ENCODE measurements at places on chromosomes 12 and 14.

DNA sequence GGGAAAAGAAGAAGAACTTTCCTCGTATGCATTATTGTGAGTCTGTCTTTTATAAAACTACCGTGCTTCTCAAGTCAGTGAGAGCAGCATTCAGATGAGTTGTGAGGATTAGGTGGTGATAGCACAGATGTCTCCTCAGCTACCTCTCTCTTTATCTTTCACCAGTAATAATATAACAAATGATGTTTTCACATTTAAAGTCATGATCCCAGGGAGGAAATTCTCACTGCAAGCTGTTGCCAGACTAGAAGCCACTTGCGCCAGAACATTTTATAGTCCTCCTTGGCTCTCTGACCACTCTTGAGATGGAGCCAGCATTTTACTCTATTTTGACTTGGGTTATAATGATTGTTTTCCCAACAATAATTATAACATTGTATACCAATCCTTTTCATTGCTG is 443.1 kb downstream of the AEBP2 start:
- no peak for DNase-seq

GRCh38 chr14:96830946-96831345 is 33.8 kb downstream of the VRK1 start:
- no peak for DNase-seq

GRCh38 chr14:94395282-94395887 is 7.0 kb upstream of the SERPINA1 start:
- peak; percentile 95 for DNase-seq

DNA sequence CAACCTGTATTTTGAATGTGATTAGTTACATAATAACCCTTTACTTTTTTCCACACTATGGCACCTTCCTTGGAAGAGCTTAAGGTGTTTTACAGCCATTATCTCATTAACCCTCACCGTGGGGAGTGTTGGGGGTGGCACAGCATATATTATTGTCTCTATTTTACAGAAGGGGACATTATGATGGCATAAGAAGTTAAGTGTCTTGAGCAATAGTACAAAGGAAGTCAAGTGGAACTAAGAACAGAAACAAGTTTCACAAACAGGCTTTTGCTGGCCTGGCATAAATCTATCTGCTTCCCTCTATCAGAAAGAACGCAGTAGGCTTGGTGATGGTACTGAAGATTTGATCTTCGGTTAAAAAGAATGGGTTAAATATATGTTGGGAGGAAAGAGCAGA is 169.7 kb upstream of the OTX2 start:
- no peak for DNase-seq

DNA sequence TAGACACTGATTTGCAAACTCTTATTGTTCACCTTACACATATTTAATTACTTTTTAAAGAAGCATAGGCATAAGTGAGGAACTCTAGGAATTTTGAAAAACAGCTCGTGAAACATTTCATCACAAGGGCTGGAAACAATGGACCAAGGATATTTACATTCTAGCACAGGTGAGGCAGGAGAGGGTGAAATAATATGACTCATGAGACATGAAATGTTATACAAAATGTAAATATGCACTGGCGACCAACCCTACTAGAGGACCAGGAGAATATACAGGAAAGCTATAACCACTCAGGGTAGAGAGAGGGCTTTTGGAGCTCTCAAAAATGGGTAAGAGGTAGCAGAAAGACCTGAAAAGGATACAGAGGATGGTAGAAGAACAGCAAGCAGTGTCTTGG is 115.3 kb downstream of the PTGER2 start:
- no peak for DNase-seq

- DNase-seq, result peak; percentile 83
Measured at GRCh38 chr12:71870416-71870815, 30.9 kb downstream of the TBC1D15 start.

- no peak for DNase-seq
Measured at GRCh38 chr12:5969974-5970690, 25.1 kb upstream of the ANO2 start.

- DNase-seq, result no peak
Measured at GRCh38 chr14:101315802-101316296, 245.4 kb upstream of the DIO3 start.

- DNase-seq, result peak; percentile 83
Measured at GRCh38 chr14:65208548-65208947, 106.2 kb upstream of the MAX start.

- peak; percentile 88 for DNase-seq
Measured at GRCh38 chr12:68326716-68327115, 5.4 kb downstream of the MDM1 start.

DNA sequence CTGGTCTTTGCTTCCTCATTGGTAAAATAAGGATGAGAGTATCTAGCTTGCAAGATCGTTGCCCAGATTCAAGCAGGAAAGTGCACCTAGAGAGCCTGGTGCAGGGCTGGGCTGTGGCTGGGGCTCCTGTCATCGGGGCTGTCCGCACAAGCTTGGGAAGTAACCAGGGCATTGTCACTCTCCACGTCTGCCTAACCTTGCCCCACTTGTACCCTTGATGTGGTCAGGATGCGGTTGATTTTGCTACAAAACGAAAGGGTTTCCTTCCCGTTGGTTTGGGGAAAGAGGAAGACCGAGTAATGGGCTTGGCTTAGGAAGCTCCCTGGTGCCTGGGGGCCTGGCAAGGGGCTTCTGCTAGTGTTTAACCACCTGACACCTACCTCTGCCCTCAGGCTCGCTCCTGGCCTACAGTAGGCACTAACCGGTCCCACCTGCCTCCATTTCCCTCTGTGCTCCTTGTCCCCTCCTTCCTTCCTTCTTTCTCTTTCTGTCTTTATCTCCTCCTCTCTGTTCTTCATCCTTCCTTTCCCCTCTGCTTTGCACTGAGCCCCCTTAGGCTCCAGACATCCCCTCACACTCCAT is 21.8 kb downstream of the MVK start:
- peak; percentile 25 for DNase-seq

DNA sequence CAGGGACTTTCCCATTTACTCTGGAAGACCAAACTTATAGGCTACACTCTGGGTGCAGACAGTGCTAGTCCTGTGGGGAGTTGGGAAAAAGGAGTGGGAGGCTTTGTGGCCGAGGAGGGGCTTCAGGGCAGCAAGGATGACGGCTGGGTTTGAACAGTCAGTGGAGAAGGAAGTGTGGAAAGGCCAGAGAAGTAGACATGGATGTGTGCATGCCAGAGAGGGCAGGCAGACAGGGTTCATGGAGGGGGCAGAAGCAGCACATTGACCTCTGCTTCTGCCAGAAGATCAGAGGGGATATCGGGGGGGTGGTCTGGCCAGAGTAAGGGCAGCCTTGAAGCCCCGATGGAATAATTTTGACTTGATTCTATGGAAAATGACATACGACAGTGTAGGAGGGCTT is 27.2 kb upstream of the KCNA5 start:
- no peak for DNase-seq

DNA sequence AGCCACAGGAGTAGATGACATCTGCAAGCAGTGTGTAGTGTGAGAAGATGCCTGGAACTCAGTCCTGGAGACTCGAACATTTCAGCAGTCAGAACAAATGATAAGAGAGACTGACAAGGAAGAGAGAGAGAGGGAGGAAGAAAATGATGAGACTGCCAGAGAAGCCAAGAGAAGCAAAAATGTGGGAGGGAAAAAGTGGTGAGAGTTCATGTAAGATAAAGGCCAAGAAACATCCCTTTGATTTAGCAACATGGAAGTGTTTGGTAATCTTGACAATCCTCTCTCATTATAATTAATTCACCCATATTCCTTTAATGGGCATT is 42.6 kb downstream of the LIMA1 start:
- no peak for DNase-seq

GRCh38 chr14:90342327-90342726 is 10.6 kb upstream of the NRDE2 start:
- DNase-seq, result no peak

- no peak for DNase-seq
Measured at GRCh38 chr14:54567224-54567638, 303 bp downstream of the SAMD4A start.

DNA sequence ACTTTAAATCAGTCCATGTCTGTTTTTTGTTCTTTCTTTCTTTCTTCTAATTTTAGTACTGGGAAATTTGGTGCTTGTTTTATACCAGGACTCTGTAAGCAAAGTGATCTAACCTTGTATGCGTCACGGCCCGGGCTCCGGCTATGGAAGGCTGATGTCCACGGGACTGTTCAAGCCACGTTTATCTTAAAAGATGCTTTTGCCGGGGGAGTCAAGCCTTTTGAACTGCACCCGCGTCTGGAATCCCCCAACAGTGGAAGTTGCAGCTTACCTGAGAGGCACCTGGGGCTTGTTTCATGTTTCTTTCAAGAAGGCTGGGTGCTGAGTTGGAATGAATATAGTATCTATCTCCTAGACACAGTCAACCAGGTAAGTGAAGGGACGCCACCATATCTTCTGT is 62.2 kb downstream of the TECPR2 start:
- no peak for DNase-seq

DNA sequence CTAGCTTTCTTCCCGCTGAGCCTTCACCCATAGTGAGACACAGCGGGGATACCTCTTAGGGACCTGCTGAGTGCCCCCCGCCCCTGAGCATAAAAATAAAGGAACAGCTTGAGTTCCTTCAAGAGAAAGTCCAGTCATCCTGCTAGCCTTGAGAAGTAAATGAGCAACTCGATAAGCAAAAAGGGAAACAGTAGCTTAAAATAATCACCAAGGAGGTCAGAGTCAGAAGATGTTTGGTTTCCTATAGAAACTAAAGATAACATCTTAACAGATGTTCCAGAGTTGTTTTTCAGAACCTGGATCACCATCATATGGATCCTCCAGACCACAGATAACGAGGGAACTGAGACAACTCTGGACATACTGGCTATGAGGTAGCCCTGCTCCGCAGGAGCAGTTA is 94.0 kb downstream of the BCAT1 start:
- DNase-seq, result peak; percentile 45

DNA sequence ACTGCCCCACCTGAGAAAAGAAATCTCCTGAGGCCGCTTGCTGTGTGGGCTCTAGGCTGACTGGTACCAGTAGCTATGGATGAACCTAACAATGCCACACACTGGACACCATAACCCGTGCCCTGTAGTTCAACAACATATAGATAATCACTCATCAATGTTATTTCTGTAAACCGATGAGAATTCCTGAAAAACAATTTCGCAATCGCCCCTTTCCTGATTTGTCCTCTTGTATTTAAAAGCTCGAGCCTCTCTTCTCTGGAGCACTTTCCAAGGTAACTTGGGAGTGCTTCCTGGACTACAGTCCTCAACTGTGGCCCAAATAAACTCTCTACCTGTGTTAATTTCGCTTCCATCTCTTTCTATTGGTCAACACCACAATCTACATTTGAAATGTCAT is 26.1 kb upstream of the PPP2R5C start:
- no peak for DNase-seq

DNA sequence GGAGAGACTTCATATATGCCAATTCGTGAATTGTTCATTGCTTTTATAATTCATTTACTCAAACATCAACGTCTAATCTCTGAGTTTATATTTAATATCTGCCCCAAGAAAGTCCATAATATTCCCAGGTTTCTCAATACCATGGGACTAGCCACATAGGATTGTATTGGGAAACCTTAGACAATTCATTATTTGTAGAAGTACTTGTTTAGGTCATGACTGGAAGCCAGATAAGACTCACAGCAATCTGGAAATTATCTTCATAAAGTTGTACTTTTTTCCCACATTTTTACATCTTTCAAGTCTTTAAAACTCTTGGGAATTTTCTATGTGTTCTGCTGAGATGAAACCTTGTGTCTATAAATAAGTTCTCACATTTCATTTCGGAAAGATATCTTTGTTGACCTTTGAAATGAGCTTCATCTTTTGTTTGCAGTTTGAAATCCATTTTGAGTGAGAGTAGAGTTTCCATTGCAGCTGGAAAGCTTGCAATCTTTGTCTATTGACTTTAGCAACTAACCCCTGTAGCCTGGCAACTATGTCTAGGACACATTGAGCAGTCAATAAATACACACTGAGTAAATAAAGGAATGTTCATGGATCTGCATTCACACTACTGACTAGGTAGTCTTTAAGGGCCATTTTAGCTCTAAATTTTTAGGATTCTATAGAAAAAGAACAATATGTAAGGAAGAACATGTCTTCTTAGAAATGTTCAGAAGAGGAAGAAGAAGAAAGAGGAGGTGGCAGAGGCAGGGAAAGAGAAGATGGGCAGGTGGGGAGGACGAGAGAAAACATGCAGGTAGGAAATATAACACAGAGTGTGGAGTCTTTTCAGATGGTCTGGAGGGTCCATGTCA is 154.4 kb downstream of the LRIG3 start:
- no peak for DNase-seq

DNA sequence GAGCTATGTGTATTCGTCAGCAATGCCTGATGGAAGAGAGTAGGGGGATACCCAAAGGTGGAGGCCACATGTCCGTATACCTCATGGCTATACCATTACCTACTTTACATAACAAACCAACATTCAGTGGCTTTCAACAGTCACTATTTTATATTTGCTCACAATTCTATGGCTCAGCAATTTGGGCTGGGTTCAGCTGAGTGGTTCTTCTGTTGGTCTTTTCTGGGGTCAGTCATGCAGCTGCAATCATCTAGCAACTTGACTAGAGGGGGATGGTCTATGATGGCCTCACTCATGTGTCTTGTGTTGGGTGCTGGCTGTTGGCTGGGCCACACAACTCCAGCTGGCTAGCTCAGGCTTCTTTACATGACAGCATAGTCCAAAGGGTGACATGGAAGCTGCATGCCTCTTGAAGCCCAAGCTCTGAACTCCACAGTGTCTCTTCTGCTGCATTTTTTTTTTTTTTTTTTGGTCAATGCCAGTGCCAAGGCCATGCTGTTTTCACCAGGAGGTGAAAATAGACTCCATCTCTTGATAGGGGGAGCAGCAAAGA is 53.7 kb downstream of the RIN3 start:
- DNase-seq, result no peak

DNA sequence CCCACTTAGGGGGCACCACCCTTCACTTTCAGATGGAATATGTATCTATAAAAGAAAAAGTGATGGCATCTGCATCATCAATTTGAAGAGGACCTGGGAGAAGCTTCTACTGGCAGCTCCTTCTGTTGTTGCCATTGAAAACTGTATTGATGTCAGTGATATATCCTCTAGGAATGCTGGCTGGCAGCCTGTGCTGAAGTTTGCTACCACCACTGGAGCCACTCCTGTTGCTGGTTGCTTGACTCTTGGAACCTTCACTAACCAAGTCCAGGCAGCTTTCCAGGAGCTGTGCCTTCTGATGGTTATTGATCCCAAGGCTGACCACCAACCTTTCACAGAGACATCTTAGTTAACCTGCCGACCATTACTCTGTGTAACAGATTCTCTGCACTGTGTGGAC is 44.7 kb downstream of the RIMKLB start:
- no peak for DNase-seq

DNA sequence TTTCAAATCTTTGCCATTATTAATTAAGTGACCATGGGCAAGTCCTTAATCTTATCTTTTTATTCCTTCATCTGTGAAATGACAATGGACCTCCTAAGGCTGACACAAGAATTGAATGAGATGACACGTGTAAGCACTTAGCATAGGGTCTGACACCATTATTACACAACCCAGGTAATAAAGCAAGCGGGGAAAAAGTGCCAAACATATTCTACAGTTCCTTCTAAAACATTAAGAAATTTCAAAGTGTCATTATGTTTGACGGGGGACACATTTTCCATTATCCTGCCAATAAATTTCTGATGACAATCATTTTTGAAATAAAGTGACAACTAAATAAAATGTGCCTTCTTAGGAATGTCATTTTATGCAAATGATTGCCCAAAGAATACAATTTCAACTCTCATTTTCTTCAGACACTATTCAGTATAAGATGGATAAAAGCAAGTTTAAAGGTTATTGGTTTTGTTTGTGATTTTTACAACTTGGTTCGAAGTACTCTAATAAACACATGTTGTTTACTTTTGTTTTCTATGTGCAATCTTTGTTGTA is 3.0 kb downstream of the ANKS1B start:
- DNase-seq, result no peak

- no peak for DNase-seq
Measured at GRCh38 chr12:109449845-109450532, 27.1 kb downstream of the KCTD10 start.

Data from inflammatory macrophage treated with lipopolysaccharide for 4 hours (primary cell).